ENCODE measurements at places on chromosomes 1 and 21. TPM values are rescaled to one million over a fixed set of nuclear protein-coding genes. Genes with fewer than 3 reads are reported as not detected.

Gene SPRR4
- total RNA-seq = not detected

Gene MASP2
- total RNA-seq = 0.16 TPM

GRCh38 chr1:186899977-186900376, 71.2 kb downstream of the PLA2G4A start:
- no peak overlapping the region for H3K4me3 ChIP-seq
- H3K4me1 ChIP-seq = no peaks in the 10 kb centered on the region
- H3K27ac ChIP-seq = no peak overlapping the region
- H3K36me3 ChIP-seq = no peaks in the 10 kb centered on the region

DNA sequence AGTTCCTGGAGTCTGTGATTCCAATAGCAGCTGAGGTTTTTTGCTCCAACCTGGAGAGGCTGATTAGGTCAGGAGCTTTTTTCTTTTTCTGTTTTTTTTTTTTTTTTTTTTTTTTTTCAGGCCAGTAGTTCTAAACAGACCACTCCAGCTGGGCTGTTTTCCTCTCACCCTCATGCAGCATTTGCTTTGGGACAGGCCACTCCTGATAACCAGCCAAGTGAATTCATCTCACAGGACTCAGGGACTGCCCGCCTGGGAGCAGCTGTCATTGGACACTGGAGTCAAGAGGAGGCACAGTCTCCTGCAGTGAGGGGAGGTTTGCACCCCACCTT, 22.9 kb downstream of the PLXNA2 start:
- H3K36me3 ChIP-seq = no peaks in the 10 kb centered on the region
- no peak for DNase-seq
- no peaks in the 10 kb centered on the region for H3K4me1 ChIP-seq
- H3K27me3 ChIP-seq = no peaks in the 10 kb centered on the region

GRCh38 chr1:154833841-154834240, 36.2 kb downstream of the KCNN3 start:
- no peaks in the 10 kb centered on the region for H3K4me1 ChIP-seq
- H3K4me3 ChIP-seq = no peak overlapping the region
- H3K27ac ChIP-seq = no peak overlapping the region

DNA sequence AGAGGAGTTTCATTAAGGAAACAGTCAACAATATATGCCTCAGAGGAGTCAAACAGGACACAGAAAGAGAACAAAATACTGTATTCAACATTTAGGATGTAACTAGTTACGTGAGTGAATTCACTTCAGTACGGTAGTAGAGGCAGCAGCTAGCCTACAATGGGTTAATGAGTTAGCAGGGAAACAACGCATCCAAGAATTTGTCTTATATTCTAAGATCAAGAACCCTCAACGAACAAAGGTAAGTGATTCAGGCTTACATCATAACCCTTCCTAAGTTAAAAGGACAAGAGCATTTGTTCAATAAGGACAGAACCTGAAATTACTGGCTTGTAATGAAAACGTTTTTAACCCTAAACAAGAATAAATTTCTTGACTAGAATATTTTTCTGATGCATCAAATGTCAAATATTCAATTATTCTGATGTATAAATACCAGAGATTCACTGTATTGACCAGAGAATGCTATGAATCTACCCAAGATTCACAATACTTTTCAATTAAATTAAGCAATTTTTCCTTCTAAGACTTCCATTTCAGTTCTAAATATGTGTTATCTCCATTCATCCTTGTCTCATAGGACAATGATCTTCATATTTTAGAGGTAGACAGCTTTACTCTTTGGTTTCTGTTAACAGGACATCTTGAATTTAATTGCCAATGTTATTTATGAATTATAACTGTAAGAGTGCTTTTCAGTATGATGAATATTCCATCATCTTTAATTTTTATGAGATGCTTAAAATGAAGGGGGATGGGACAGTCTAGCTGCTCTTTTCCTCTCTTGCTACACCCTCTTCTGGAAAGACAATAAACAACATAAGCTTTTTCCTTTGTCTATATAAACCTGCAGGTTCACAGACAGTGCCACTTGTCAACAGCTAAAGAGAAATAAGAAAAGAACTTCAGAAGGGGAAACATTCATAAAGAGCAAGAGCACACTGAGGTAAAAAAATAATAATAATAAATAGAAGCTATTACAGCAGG, 209.5 kb downstream of the SMYD3 start:
- H3K4me1 ChIP-seq = no peaks in the 10 kb centered on the region
- no peaks in the 10 kb centered on the region for H3K36me3 ChIP-seq
- H3K27me3 ChIP-seq = no peaks in the 10 kb centered on the region
- no peak overlapping the region for H3K4me3 ChIP-seq
- no peak for DNase-seq

DNA sequence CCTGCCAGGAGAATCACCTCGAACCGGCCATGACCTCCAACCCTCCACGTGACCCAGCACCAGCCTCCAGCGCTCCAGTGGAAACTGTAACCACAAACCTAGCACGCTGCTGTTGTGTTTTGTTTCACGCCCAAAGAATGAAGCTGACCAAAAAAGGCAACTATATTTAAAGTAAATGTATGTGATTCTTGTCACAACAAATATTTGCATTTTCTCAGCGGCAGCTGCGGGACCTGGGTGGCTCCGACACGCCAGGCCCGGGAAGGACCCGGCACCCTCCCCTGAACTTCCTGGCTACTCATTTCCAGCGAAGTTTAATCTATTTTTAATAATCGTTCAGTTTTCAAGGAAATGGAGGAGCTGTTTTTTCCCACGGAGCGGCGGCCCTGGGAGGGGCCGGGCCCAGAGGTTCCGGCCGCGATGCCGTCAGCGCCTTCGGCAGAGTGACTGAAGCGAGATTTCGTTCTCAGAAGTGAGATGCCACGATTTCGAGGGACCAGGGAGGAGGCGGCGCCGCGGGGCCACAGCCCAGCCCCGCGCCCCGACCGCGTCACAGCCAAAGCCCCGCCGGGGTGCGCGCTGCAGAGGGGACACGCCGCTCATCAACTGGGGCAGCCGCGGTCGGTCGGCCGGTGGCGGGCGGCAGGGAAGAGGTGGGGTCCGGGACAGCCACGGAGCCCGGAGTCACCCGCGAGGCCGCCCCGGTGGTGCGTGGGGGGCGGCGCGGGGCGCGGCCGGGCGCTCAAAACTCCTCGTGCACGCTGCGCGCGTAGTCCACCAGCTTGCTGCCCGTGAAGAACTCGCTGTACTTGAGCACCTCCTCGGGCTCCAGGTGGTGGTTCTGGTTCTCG, 3.0 kb upstream of the TNFRSF4 start:
- H3K4me1 ChIP-seq = peaks cover 99% of the 10 kb centered on the region
- DNase-seq = no peak
- no peak overlapping the region for H3K4me3 ChIP-seq
- H3K36me3 ChIP-seq = peaks cover 42% of the 10 kb centered on the region
- H3K27ac ChIP-seq = peak overlapping the region; percentile 79
- H3K27me3 ChIP-seq = no peaks in the 10 kb centered on the region
